ENCODE measurements at places on chromosomes 7 and 10. TPM values are rescaled to one million over a fixed set of nuclear protein-coding genes. Genes with fewer than 3 reads are reported as not detected.

The NEURL1 gene
- total RNA-seq = 0.35 TPM

The HMX2 gene
- total RNA-seq = not detected

The AKR1C3 gene
- total RNA-seq = 36.9 TPM

The ZNF425 gene
- 2.8 TPM for total RNA-seq

The LIPF gene
- total RNA-seq = not detected

The MYH16 gene
- total RNA-seq = 1.2 TPM

The EBLN1 gene
- not detected for total RNA-seq

The NYAP1 gene
- total RNA-seq = 0.65 TPM

The OPN1SW gene
- total RNA-seq = not detected

The FRAT1 gene
- 1.3 TPM for total RNA-seq

The OPN4 gene
- total RNA-seq = not detected

The CLEC2L gene
- not detected for total RNA-seq

The BAZ1B gene
- 32.7 TPM for total RNA-seq

The CPA4 gene
- total RNA-seq = 31.7 TPM

The PODXL gene
- 0.85 TPM for total RNA-seq

The COL17A1 gene
- total RNA-seq = 507 TPM

The RTKN2 gene
- 0.74 TPM for total RNA-seq

The NPSR1 gene
- not detected for total RNA-seq

The EFCAB10 gene
- total RNA-seq = 0.35 TPM

The GPRIN2 gene
- 1.6 TPM for total RNA-seq

Measured in airway epithelial cell (primary cell).